ENCODE measurements at places on chromosomes 7 and 10.

DNA sequence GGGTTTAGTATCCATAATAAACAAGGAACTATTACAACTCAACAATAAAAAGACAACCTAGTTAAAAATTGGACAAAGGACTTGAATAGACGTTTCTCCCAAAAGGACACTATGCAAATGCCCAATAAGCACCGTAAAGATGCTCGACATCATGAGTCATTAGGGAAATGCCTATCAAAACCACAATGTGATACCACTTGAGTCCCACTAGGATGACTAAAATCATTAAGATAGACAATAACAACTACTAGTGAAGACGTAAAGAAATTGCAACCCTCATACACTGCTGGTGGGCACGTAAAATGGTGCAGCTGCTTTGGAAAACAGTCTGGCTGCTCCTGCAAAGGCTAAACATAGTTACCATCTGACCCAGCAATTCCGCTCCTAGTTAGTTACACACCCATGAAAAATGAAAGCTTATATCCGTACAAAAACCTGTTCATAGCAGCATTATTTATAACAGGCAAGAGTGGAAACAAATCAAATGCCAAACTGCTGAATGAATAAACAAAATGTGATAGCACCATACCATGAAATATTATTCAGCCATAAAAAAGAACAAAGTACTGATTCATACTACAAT, 17.3 kb downstream of the CCDC3 start:
- DNase-seq: no peak

GRCh38 chr10:80473692-80474596, 19.8 kb downstream of the TSPAN14 start:
- no peak for DNase-seq

GRCh38 chr10:23481363-23481961, 42.6 kb downstream of the OTUD1 start:
- DNase-seq: no peak

- no peak for DNase-seq
Measured at GRCh38 chr10:75011221-75011620, 100.2 kb upstream of the SAMD8 start.

GRCh38 chr10:103762162-103762561, 93.2 kb downstream of the SH3PXD2A start:
- no peak for DNase-seq

DNA sequence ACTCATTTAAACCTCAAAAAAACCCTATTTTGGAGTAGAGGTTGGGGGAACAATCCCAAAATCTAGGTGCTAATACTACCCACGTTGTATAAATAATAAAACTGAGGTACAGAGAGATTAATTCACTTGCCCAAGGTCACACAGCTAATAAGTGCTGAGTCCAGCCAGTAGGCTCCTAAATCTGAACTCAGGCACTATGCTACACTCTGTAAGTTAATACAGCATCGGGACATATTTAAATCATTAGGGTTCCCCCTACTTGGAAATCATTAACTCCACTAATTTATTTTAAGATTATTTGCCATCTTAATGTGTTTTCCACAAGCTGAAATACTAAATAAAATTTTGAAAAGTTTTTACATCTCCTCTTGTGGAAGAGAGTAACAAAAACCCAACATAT, 24.2 kb downstream of the PIP4K2A start:
- no peak for DNase-seq

GRCh38 chr7:121500360-121501058, 104.4 kb upstream of the FAM3C start:
- no peak for DNase-seq

DNA sequence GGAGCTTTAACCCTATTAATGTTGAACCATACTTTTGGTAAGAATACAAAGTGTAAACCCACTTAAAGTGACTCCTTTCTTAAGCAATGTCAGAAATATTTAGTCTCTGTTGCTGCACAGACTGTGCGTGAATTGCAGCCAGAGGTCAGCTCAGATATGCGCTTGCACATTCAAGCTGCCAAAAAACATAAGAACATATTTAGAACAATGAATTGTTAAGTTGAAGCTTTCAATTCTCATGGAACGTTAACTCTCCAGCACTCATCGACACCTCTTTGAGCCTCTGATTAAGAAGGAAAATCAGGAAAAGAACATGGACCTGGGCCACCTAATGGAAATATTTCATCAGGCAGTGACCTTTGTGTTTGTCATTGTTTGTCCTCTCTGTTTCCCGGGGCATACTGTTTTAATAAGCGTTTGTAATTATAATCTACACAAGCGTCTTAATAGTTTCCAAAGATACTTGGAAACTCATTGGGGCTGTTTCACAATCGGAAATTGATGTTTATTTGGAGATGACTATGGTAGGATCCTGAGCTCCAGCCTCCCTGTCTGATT, 193.0 kb upstream of the CELF2 start:
- DNase-seq: no peak

GRCh38 chr10:26269754-26270153, 53.2 kb downstream of the GAD2 start:
- DNase-seq: no peak
